ENCODE measurements at places on chromosomes 6 and 20. TPM values are rescaled to one million over a fixed set of nuclear protein-coding genes. Genes with fewer than 3 reads are reported as not detected.

The MYBL2 gene
- total RNA-seq: 139 TPM

- no peaks in the 10 kb centered on the region for H3K36me3 ChIP-seq
- H3K27ac ChIP-seq: no peak overlapping the region
- no peak for DNase-seq
- H3K4me3 ChIP-seq: no peak overlapping the region
- no peaks in the 10 kb centered on the region for H3K4me1 ChIP-seq
- H3K27me3 ChIP-seq: no peaks in the 10 kb centered on the region
These were observed 126.4 kb downstream of the LCA5 start for GRCh38 chr6:79410806-79411205.

DNA sequence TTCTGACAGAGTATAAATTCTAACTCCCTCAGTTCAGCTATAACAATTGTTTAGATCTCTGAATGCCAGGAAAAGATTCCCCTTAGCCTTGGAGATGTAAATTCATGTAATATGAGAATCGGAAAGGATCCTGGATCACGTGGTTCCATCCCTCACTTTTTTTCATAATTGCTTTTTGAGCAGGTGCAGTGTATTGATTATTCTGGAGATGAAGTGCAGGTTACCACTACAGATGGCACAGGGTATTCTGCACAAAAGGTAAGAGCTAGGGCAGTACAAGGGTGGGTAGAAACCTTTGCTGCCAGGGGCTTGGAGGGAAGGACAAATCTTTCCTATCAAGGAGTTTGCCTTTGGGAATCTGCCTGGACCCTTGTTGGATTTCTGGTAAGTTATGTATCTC is 52.7 kb downstream of the KDM1B start:
- peaks cover 8% of the 10 kb centered on the region for H3K36me3 ChIP-seq
- H3K4me1 ChIP-seq: no peaks in the 10 kb centered on the region
- no peaks in the 10 kb centered on the region for H3K27me3 ChIP-seq
- H3K27ac ChIP-seq: no peak overlapping the region

DNA sequence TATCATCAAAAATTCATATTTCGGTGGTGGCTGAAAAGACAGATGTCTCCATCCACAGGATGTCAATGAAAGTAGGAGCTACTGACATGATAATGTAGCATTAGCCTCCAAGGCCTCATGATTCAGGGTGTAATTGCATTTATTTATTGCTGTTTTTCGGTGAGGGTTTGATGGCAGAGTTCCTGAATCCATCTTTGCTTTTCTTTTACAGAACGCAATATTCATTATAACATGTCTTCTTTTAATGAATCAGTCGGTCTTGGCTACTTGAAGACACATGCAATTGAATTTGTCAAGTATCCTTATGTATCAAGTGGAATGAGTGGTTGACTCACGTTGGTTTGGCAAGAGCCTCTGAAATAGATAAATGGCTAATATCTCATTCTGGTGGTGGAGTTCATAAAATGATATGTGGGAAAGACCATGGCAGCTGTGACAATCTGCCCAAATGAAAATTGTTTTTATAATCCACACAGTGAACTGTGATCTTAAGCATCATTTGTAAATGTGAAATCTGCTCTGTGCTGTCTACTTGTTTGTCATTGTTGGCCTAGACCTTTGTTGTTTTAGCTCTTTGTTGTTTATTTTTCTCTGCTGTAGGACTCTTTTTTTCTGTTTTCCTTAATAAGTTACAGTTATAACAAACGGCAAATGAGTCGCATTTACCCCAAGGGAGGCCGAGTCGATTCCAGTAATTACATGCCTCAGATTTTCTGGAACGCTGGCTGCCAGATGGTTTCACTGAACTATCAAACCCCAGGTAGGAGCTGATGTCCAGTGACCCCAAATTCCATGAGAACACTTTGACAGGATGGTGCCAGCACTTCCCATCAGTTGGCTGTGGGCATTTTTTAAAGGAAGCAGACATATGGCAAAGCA is 105.7 kb upstream of the LAMP5 start:
- no peaks in the 10 kb centered on the region for H3K27me3 ChIP-seq
- no peak overlapping the region for H3K27ac ChIP-seq
- H3K4me1 ChIP-seq: no peaks in the 10 kb centered on the region
- H3K36me3 ChIP-seq: no peaks in the 10 kb centered on the region
- H3K4me3 ChIP-seq: no peak overlapping the region

DNA sequence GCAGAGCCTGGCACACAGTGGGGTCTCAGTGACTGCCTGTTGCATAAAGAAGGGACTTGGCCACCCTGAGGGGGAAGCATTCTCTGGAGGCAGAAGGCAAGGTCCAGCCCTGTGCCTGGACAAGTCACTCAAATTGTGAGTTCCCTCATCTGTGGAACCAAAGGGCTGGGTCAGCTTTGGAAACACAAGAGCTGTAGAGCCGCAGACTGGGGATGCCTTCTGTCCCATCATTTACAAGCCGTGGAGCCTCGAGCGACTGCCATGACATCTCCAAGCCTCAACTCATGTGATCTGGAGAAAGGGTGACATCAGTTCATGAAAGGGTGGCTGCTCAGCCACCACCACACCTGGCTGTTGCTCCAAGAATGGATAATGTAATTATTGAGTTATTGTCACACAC is 20.4 kb upstream of the SIRPD start:
- H3K4me1 ChIP-seq: no peaks in the 10 kb centered on the region
- no peaks in the 10 kb centered on the region for H3K36me3 ChIP-seq
- no peak overlapping the region for H3K27ac ChIP-seq
- no peak for DNase-seq
- no peak overlapping the region for H3K4me3 ChIP-seq
- no peaks in the 10 kb centered on the region for H3K27me3 ChIP-seq

The BACH2 gene
- total RNA-seq: 22.3 TPM

DNA sequence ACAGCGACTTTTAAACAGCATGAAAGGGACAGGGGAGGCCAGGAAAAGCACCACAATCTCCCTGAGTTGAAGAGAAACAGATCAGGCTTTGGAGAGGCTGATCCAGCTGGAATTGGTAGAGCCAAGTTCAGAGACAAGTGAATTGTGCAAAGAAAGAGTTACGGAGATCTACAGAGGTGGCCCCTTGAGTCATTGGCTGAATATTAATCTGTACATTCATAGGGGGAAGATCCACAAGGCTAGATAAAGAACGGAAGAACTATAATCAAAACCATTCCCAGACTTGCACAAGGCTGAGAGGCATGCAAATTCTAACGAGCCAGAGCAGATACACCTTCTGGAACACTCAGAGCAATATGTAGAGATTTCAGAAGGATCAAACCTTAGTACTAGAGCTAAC is 14.2 kb upstream of the FOXQ1 start:
- no peaks in the 10 kb centered on the region for H3K36me3 ChIP-seq
- no peaks in the 10 kb centered on the region for H3K4me1 ChIP-seq
- no peak for DNase-seq
- no peak overlapping the region for H3K27ac ChIP-seq
- no peak overlapping the region for H3K4me3 ChIP-seq

The ZBTB22 gene
- total RNA-seq: 21.1 TPM

The XKR7 gene
- total RNA-seq: 3.1 TPM

GRCh38 chr6:25596928-25597818 is 54.8 kb upstream of the SCGN start:
- H3K27me3 ChIP-seq: no peaks in the 10 kb centered on the region
- H3K4me1 ChIP-seq: no peaks in the 10 kb centered on the region
- no peak for DNase-seq
- no peak overlapping the region for H3K4me3 ChIP-seq

The PPP1R10 gene
- total RNA-seq: 126 TPM

DNA sequence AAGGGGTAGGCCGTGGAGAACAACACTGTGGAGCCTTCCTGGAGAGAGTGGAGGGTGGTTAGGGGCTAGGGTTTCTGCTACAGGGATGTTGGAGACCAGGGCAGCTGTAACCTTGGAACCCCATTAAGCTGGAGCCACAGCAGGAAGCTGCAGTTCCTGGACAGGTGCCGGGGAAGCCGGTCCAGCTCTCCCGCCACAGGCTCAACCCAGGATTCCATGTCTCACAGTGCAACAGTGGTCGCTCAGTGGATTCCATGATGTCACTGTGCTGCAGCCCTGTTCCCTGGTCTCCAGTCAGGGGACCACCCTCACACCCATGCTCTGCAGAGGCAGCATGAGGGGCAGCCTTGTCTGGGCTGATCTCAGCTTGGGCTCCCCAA is 264.6 kb upstream of the CDYL start:
- no peak overlapping the region for H3K4me3 ChIP-seq
- H3K36me3 ChIP-seq: no peaks in the 10 kb centered on the region
- no peak overlapping the region for H3K27ac ChIP-seq
- H3K27me3 ChIP-seq: no peaks in the 10 kb centered on the region

DNA sequence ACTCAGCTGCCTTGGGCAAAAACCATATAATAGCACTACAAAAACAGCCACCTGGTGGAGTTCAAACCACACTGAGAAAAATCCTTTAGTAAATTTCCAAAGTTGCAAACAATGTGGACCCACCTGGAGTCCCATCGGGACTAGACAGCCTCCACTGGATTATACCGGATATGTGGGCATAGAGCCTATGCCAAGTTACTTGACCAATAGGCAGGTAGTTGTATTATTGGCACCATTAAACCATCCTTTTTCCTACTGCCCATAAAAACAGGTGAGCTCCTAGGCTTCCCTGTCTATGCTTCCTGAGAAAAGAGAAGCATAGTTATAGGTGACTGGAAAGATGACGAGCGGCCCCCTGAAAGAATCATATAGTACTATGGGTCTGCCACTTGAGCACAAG is 51.7 kb upstream of the ADGRF4 start:
- no peaks in the 10 kb centered on the region for H3K27me3 ChIP-seq
- no peak overlapping the region for H3K4me3 ChIP-seq
- no peak overlapping the region for H3K27ac ChIP-seq
- no peak for DNase-seq
- no peaks in the 10 kb centered on the region for H3K36me3 ChIP-seq
- no peaks in the 10 kb centered on the region for H3K4me1 ChIP-seq
